ENCODE measurements at places on chromosomes 13 and 19. TPM values are rescaled to one million over a fixed set of nuclear protein-coding genes. Genes with fewer than 3 reads are reported as not detected.

Gene BRCA2
- 3.7 TPM for total RNA-seq

Gene ZNF541
- not detected for total RNA-seq

Gene ZNF582
- total RNA-seq: 1.0 TPM

Gene TNNI3
- total RNA-seq: 7.7 TPM

Gene SLC25A41
- 0.11 TPM for total RNA-seq

Gene TNNT1
- 135 TPM for total RNA-seq

Data from A549 treated with Mapracorat at 1 μM for 4 hours (cell line).